Right lobe of liver (tissue), 6 donors: ENCODE measurements at places on chromosomes 3 and 15. TPM values are rescaled to one million over a fixed set of nuclear protein-coding genes. Genes with fewer than 3 reads are reported as not detected.

DNA sequence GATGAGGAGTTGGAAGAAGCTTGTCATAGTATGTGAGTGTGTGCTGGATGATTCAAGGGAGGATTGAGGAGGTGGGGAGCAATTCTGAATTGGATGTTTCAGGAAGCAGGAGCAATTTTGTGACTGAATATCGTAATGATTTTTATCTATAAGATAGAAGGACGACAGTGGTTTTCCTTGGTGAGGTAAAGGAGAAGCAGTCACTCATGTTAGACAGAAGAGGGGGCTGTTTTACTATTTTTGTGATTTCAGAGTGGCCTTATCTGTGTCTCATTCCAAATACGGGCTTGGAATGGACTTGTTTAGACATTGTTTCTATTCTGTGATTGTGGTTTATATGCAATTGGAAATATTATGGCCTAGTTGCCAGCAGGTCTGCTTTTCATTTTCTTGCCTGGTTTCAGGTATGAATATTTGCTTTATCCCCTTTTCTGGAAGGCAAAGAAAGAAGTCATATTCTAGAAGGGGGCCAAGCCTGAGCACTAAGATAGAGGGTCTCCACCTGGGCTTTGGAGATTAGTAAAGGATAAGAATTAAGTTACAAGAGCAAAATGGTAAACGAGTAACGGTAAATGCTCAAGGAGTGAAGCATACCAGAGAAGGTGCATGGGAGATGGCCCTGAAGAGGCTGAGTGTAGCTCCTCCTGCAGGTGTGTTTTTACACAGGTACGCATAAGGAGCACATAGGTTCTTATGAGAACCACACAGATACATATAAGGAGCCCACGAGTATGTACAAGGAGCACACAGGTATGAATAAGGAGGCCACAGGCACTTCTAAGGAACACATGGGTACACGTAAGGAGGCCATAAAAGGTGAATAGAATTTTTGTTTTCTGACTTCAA is 124.6 kb upstream of the KCNAB1 start:
- no peaks in the 10 kb centered on the region for H3K4me1 ChIP-seq
- no peak for DNase-seq
- H3K36me3 ChIP-seq = no peaks in the 10 kb centered on the region
- no peaks in the 10 kb centered on the region for H3K27me3 ChIP-seq
- H3K4me3 ChIP-seq = no peak overlapping the region

GCNT3 gene
- total RNA-seq = 2.4 TPM

- DNase-seq = no peak
- H3K4me1 ChIP-seq = no peaks in the 10 kb centered on the region
- no peaks in the 10 kb centered on the region for H3K27me3 ChIP-seq
Measured at GRCh38 chr3:50172626-50173220, 17.6 kb downstream of the SEMA3F start.

SNX22 gene
- 1.5 TPM for total RNA-seq

FES gene
- total RNA-seq = 11.5 TPM

- no peaks in the 10 kb centered on the region for H3K27me3 ChIP-seq
- H3K27ac ChIP-seq = no peak overlapping the region
- H3K4me1 ChIP-seq = no peaks in the 10 kb centered on the region
- H3K36me3 ChIP-seq = no peaks in the 10 kb centered on the region
- no peak overlapping the region for H3K4me3 ChIP-seq
Measured at GRCh38 chr3:133282236-133282635, 117.6 kb upstream of the BFSP2 start.

SCN11A gene
- not detected for total RNA-seq

GPR156 gene
- total RNA-seq = not detected

DNA sequence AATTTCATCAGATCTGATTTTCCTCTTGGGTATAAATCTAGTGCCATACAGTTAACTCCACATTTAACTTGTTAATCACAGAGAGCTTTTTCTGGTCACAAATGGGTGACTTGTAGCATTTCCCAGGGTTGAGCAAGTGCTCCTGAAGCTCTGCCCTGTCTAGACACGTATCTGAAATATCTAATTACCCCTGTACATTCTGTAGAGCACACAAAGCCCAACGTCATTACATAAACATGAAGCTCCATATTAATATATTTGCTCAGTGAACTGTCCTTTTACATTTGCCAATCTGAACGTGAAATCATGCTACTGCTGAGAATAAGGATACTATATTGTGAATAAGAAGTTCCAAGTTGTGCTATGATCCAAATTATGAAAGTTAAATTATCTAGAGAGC is 49.0 kb downstream of the THBS1 start:
- H3K27ac ChIP-seq = no peak overlapping the region
- H3K36me3 ChIP-seq = no peaks in the 10 kb centered on the region
- H3K27me3 ChIP-seq = no peaks in the 10 kb centered on the region
- DNase-seq = no peak
- H3K4me1 ChIP-seq = no peaks in the 10 kb centered on the region

DNA sequence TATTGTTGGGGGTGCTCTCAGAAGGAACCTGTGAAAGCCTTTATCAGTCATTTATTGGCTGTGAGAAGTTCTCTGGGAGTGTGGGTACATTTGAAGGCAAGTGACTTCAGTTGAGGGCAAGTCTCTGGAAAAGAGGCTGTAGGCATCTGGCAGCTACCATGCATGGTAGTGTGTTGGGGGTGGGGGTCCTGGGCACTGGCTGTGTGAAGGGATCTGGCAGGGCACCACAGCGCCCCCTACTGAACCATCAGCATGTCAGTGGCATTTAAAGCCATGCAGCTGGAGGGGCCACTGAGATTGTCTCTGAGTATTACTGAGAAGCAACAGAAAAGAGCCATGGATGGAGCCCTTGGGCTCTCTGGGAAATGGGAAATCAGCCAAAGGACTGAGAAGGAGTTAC is 30.6 kb downstream of the CRTAP start:
- no peak for DNase-seq
- H3K27ac ChIP-seq = no peak overlapping the region
- H3K4me3 ChIP-seq = no peak overlapping the region
- H3K4me1 ChIP-seq = no peaks in the 10 kb centered on the region
- H3K27me3 ChIP-seq = no peaks in the 10 kb centered on the region

GRCh38 chr3:31481697-31482096 is 51.0 kb upstream of the STT3B start:
- no peaks in the 10 kb centered on the region for H3K27me3 ChIP-seq
- H3K36me3 ChIP-seq = no peaks in the 10 kb centered on the region
- H3K4me1 ChIP-seq = no peaks in the 10 kb centered on the region
- no peak overlapping the region for H3K27ac ChIP-seq

- H3K27ac ChIP-seq = no peak overlapping the region
- no peaks in the 10 kb centered on the region for H3K4me1 ChIP-seq
- no peak overlapping the region for H3K4me3 ChIP-seq
- no peaks in the 10 kb centered on the region for H3K36me3 ChIP-seq
- no peaks in the 10 kb centered on the region for H3K27me3 ChIP-seq
- DNase-seq = no peak
Measured at GRCh38 chr3:196354132-196354531, 15.9 kb upstream of the TM4SF19 start.

MYZAP gene
- not detected for total RNA-seq

GRCh38 chr3:23038471-23038870 is 164.7 kb upstream of the UBE2E2 start:
- H3K27ac ChIP-seq = no peak overlapping the region
- DNase-seq = no peak
- H3K36me3 ChIP-seq = no peaks in the 10 kb centered on the region
- H3K4me3 ChIP-seq = no peak overlapping the region
- no peaks in the 10 kb centered on the region for H3K4me1 ChIP-seq
- H3K27me3 ChIP-seq = no peaks in the 10 kb centered on the region

GRCh38 chr3:23735062-23735461 is 70.7 kb upstream of the UBE2E1 start:
- no peaks in the 10 kb centered on the region for H3K27me3 ChIP-seq
- DNase-seq = no peak
- H3K36me3 ChIP-seq = no peaks in the 10 kb centered on the region

DNA sequence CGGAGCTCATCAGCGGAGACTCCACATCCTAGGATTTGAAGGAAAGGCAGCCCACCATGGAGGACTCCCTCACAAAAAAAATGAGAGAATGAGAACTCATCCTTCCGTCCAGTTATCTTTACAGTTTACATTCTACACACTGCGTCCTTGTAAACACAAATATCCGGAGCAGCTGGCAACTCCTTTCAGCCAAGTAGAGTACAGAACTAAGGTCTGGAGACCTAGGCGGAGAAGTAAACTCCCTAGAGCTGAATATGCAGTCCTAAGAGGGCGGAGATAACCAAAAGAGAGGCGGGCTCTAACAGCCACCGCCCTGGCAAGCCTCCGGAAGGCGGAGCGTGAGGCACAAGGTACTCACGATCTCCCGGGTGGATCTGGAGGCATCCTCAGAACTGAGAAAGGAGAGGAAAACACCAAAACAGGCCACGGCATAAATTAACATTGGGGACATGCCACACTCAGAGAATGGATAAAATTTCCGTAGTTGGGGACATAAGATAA is 924 bp upstream of the SIN3A start:
- peak; percentile 85 for DNase-seq
- no peaks in the 10 kb centered on the region for H3K27me3 ChIP-seq
- peak overlapping the region; percentile 64 for H3K4me3 ChIP-seq
- H3K36me3 ChIP-seq = no peaks in the 10 kb centered on the region
- H3K4me1 ChIP-seq = no peaks in the 10 kb centered on the region

DNA sequence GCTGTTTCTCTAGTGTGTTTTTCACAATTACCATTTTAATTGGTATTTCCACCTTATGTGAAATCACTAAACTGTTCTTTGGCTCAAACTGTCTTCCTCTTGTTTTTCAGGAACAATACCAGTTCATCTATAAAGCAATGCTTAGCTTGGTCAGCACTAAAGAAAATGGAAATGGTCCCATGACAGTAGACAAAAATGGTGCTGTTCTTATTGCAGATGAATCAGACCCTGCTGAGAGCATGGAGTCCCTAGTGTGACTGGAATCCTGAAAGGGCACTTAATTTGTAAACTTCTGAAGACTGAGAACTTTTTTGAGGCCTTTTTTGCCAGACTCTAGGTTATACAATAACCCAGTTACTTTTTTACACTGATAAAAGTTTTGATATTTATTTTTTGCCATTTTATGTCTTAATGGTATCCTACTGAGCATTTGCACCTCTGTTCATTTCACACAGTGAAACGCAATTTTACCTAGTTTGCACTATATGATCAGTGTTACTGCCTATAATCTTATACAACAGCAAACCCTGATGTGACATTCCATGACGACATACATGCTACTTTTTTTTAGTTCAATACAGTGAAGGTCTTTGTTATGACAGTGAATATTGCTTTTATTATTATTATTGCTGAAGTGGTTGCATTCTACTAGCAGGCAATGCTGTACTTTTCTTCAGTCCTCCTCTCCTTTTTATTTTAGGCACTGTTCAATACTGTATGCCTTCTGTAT is 80.1 kb downstream of the FEZF2 start:
- H3K27me3 ChIP-seq = no peaks in the 10 kb centered on the region
- H3K36me3 ChIP-seq = no peaks in the 10 kb centered on the region
- DNase-seq = no peak
- no peak overlapping the region for H3K27ac ChIP-seq
- no peak overlapping the region for H3K4me3 ChIP-seq
- no peaks in the 10 kb centered on the region for H3K4me1 ChIP-seq

- no peak overlapping the region for H3K27ac ChIP-seq
- H3K27me3 ChIP-seq = no peaks in the 10 kb centered on the region
- no peak for DNase-seq
- H3K36me3 ChIP-seq = no peaks in the 10 kb centered on the region
- H3K4me1 ChIP-seq = no peaks in the 10 kb centered on the region
- H3K4me3 ChIP-seq = no peak overlapping the region
Measured at GRCh38 chr15:42375252-42375651, 16.0 kb downstream of the CAPN3 start.

- no peak overlapping the region for H3K4me3 ChIP-seq
Measured at GRCh38 chr3:87350367-87351199, 74.2 kb upstream of the POU1F1 start.

GRCh38 chr3:113231827-113232253 is 20.5 kb downstream of the BOC start:
- H3K4me1 ChIP-seq = no peaks in the 10 kb centered on the region
- DNase-seq = no peak

GRCh38 chr15:66287461-66288057 is 5.8 kb upstream of the DIS3L start:
- no peak overlapping the region for H3K4me3 ChIP-seq
- H3K27ac ChIP-seq = no peak overlapping the region
- H3K4me1 ChIP-seq = no peaks in the 10 kb centered on the region
- DNase-seq = no peak

GOLGA6L26 gene
- total RNA-seq = not detected

CPLX3 gene
- total RNA-seq = not detected

DNA sequence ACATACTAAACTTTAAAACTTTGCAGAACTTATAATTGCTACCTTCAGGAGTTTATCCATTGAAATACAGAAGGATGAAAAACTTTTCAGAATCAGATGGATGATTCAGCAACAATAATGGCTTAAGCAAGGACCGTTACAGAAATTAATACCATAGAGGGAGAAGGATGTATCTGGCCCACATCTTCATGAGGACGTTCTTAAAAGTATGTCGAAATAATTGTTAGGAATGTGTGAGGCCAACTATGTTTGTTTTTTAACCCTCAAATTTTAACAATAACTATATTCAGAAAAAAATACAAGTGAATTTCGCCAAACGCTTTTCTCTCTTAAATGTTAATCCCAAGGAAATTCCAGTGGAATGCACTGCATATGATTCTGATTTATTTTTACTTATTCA is 105.2 kb upstream of the EPHA3 start:
- no peaks in the 10 kb centered on the region for H3K36me3 ChIP-seq
- DNase-seq = no peak
- H3K4me3 ChIP-seq = no peak overlapping the region
- no peaks in the 10 kb centered on the region for H3K4me1 ChIP-seq
- H3K27me3 ChIP-seq = no peaks in the 10 kb centered on the region
- no peak overlapping the region for H3K27ac ChIP-seq

PLA2G4E gene
- total RNA-seq = not detected

DNA sequence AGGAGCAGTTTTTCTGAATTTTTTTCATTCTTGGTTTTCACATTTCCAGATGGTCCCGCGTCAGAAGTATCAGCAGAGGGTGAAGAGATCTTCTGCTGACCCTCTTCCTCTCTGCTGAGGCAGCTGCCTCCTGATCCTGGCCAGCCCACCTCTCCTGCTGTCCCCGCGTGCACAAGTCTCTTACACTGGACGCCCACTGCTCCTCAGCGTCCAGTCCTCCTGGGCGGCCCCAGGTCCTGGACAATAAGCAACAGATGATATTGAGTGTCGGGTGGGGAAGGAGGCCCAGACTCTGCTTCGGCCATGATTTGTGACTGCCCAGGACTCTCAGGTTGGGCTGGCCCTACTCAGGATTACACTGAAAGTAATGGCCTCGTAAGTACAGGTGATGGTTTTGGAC is 50.1 kb downstream of the KLHL25 start:
- no peaks in the 10 kb centered on the region for H3K4me1 ChIP-seq
- DNase-seq = no peak

TNFSF10 gene
- 25.4 TPM for total RNA-seq

TTC21A gene
- 2.1 TPM for total RNA-seq

- no peaks in the 10 kb centered on the region for H3K4me1 ChIP-seq
- no peak for DNase-seq
- H3K27me3 ChIP-seq = no peaks in the 10 kb centered on the region
- H3K27ac ChIP-seq = no peak overlapping the region
Measured at GRCh38 chr3:72322264-72322976, 525.8 kb downstream of the SHQ1 start.

MYRIP gene
- total RNA-seq = 14.3 TPM

BNC1 gene
- not detected for total RNA-seq

NRROS gene
- 4.0 TPM for total RNA-seq
